ENCODE measurements at places on chromosomes 1 and 21.

GRCh38 chr1:8202182-8202905 is 115.6 kb upstream of the SLC45A1 start:
- no peak for DNase-seq

GRCh38 chr1:109096120-109096519 is 5.6 kb downstream of the TMEM167B start:
- DNase-seq, result no peak

- DNase-seq, result peak; percentile 15
Measured at GRCh38 chr1:7070389-7071029, 285.3 kb downstream of the CAMTA1 start.

- no peak for DNase-seq
Measured at GRCh38 chr1:205329719-205330118, 8.2 kb upstream of the NUAK2 start.

DNA sequence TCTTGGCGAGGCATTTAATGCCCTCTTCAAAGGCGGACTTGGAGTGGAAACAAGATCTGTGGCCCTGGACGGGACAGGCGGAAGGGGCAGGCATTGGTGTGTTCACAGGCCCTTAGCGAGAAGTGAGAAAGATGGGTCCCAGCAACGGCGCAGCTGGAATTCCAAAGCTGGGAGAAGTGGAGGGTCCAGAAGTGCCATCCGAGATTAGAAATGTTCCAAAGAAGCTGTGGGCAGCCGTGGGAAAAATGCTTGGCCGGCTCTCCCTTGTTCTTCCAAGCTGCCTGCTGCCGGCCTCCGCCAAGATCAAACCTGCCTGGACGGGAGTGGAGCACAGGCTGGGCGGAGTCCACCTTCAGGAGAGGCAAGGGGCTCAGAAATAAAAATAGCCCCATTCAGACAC is 69.4 kb upstream of the ACTRT2 start:
- DNase-seq, result no peak

DNA sequence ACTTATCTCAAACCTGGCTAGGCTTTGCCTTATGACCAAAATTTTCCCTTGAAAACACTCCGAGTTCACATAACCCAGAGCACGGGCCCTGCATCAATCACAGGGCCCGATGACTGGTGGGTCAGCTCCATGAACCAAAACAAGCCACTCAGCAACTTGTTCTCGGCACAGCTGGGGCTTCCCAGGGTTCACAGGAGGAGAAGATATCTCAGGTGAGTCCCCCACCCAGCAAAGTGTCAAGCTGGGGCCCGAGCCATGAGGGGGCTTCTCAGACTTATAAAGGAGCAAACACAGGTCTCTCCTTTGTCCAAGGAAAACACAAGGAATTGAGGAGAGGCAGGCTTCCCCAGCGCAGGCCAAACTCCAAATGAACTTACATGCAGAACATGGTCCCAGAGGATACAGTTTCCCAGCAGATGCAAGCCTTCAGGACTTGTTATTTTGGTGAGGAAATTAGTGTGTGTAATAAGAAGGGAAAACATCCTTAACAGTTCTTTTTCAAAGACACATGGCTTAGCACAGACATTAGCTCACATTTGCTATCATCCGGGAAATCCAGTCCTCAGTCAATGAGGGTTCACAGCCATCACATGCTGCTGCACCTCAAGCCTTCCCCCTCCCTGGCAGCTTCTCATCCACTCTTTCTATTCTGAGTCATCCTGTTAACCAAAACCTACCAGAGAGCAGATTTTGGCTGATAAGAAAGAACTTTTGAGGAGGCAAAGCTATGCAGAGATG is 98.1 kb upstream of the NFIA start:
- DNase-seq, result no peak

- DNase-seq, result no peak
Measured at GRCh38 chr1:57060451-57060850, 94.6 kb upstream of the C8B start.

DNA sequence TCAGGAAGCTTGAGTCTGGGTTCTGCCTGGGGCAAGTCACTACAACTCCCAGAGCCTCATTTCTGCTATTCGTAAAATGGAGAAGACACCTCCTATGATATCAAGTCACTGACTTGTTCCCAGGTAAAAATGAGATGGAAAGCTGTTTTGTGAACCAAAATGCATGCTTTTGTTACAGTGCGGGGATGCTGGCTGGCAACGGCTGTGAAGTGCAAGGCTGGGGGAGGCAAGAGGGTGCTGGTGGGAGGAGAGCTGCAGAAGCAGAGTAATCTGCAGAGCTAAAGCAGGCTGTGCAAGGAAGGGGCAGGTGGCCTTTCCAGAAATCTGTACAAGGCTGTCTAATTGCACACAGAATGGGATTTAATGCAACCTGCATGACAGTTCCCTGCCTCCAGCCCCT is 150.9 kb downstream of the CNIH3 start:
- DNase-seq, result no peak

- no peak for DNase-seq
Measured at GRCh38 chr21:45994086-45994661, 12.6 kb downstream of the COL6A1 start.

DNA sequence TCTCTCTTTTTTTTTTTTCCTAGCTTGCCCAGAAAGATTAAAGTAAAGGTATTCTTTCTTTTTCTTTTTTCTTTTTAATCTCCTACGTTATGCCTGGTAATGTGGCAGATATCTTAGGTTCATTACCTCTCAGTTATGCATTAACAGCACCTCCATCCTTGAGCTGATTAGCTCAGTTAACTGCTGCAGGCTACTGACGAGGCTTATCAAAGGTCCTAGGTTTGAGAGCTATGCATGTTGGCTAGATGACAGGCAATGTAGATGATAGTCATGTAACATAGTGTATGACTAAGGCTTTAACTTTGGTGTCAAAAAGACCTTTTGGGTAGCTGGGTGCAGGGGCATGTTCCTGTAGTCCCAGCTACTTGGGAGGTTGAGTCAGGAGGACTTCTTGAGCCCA is 53.7 kb upstream of the CACYBP start:
- no peak for DNase-seq

DNA sequence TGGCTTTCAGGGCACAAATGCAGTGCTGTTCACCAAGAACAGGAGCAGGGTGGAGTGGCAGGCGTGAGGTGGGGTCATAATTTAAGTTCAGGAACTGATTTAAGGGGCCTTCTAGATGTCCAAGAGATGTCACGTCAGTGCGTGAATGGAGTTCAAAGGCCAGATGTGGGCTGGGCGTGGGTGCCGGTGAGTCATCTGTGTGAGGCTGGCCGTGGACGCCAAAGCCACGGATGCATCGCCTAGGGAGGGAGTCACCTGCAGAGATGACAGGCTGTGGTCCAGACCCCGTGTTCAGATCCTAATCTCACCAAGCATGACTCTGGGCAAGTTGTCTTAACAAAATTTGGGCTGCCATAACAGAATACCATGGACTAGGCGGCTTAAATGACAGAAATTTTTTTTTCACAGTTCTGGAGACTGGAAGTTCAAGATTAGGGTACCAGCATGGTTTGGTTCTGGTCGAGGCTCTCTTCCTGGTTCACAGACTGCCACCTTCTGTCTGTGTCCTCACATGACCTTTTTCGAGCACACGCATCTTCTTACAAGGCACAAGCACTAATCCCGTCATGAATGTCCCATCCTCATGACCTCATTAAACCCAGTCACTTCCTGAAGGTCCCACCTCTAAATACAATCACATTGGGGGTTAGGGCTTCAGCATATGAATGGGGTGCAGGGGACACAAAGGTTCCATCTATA is 109.6 kb downstream of the PRDM2 start:
- no peak for DNase-seq

- DNase-seq, result no peak
Measured at GRCh38 chr1:14261395-14261794, 337.1 kb upstream of the KAZN start.

DNA sequence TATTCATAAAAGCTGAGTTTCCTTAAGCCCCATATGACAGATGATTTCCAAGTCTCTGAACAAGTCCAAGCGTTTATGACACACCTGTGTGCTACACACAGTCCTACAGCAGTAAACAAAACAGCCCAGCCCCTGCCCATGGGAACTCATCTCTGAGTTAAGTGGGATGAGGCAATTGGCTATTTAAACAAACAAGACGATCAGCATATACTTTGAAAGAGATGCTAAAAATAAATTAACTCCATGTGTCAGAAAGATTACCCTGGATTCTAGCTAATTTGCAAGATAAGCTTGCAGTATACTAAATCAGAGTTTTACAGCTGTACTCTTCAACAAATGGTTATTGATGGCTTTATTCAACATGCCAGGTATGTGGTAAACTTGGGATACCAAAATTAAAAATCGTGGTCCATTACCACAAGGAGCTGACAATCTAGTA is 7.0 kb downstream of the PSMG1 start:
- DNase-seq, result no peak

- DNase-seq, result no peak
Measured at GRCh38 chr1:73331726-73332125, 866.2 kb downstream of the LRRIQ3 start.

DNA sequence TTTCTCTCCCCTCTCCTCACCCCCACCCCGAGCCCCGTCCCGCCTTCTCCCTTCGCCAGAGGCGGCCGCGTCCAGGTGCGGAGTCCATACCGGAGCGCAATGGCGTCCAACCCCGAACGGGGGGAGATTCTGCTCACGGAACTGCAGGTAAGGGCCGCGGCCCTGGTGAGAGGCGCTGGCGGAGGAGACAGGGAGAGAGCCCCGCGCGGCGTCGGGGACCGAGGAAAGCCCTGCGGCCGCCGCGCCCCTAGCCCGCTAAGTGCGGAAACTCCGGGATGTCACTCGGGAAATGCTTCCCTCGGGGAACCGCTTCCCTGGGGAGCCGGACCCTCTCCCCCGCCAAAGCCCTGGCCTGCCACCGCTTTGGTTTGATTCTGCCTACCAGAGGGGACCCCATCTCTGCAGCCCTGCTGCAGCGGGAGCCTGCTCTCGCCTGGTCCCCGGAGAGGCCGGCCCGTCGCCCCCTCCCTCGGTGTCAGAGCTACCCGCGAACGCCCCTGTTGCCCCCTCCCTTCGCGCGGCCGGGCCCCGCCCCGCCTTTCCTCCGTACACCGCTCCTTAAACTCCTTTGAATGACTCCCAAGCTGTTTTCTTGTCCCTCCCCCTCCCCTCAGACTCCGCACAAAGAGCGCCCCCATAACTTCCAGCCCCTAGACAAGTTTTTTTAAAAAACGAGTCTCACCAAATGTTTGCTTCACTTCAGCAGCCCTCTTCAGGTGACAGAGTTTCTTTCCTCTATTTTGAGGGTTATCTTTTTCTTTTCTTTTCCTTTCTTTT is 597 bp downstream of the PKN2 start:
- peak; percentile 59 for DNase-seq
